ENCODE measurements at places on chromosomes 12 and 14.

DNA sequence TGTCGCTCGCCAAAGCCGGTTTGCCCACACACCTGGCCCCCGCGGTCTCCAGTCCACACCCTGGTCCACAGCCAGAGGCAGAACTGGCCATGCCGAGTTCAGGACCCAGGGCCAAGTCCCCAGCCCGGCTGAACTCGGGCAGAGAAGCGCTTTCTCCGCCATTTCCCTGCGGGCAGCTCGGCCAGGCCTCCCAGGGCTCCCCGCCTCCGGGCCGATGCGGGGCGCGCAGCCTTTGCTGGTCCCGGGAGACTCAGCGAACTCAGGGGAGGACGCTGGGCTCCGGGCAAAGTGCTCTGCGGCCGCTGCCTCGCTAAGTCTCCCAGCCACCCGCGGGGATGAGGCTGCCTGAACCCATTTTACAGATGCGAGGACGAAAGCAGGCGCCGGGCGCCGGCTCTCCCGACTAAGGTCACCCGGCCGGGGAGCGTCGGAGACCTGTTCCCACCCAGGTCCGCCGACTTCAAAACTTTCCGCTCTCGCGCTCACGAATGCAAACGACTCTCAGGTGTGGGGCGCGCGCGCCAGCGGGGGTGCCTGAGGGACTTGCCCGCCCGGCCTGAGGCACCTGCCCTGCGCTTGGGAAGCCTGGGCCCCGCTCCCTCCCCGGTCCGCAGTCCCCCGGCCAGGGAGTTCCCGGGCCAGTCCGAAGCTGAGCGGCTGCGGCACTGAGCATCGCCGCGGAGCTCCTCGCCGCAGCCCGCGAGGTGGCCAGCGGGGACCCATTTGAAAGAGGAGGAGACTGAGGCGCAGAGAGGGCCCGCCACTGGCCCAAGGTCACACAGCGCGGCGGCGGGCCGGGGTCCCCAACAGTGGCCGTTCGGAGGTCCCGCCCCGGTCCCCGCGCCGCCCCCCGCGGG, 627 bp downstream of the TESC start:
- H3K4me3 ChIP-seq = peak overlapping the region; percentile 77
- H3K36me3 ChIP-seq = no peaks in the 10 kb centered on the region
- H3K4me1 ChIP-seq = no peaks in the 10 kb centered on the region
- DNase-seq = no peak

- no peaks in the 10 kb centered on the region for H3K27me3 ChIP-seq
- H3K27ac ChIP-seq = no peak overlapping the region
- H3K4me1 ChIP-seq = no peaks in the 10 kb centered on the region
- H3K36me3 ChIP-seq = no peaks in the 10 kb centered on the region
- no peak for DNase-seq
These were observed 6.4 kb upstream of the RAB21 start for GRCh38 chr12:71748081-71748850.

- no peak overlapping the region for H3K27ac ChIP-seq
- DNase-seq = no peak
- no peaks in the 10 kb centered on the region for H3K4me1 ChIP-seq
- no peaks in the 10 kb centered on the region for H3K36me3 ChIP-seq
- H3K4me3 ChIP-seq = no peak overlapping the region
These were observed 769.4 kb downstream of the MED13L start for GRCh38 chr12:115507951-115508722.

DNA sequence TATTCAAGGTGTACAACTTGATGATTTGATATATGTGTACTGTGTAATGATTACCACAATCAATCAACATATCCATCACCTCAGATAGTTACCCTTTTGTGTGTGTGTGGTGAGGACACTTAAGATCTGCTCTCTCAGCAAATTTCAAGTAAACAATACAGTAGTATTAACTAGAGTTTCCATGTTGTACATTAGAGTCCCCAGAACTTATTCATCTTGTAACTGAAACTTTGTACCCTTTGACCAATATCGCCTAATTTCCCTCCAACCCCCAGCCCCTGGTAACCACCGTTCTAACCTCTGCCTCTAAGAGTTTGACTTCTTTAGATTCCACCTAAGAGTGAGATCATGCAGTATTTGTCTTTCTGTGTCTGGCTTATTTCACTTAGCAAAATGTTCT, 12.1 kb downstream of the ADCK1 start:
- H3K4me3 ChIP-seq = no peak overlapping the region
- H3K27ac ChIP-seq = no peak overlapping the region
- H3K27me3 ChIP-seq = no peaks in the 10 kb centered on the region

GRCh38 chr12:132397152-132397933, 68.0 kb upstream of the GALNT9 start:
- DNase-seq = no peak
- no peaks in the 10 kb centered on the region for H3K36me3 ChIP-seq
- no peaks in the 10 kb centered on the region for H3K4me1 ChIP-seq
- no peak overlapping the region for H3K4me3 ChIP-seq

DNA sequence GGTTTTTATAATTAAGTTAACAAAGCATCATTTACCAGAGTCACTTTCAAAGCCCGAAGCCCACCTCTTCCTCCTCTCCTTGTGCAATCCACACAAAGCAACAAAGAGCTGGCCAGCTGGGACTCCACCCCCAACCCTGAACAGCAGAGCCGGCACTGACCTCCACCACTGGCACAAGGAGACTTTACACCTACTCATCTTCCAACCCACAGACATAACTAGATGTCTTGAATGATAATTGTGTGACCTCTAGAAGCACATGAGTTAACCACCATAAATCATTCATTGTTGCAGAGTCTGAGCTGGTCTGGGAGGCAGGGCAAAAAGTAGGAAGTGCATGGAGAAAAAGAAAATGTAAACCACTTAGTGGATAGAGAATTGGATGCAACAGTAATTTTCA, 72.2 kb downstream of the ST8SIA1 start:
- H3K4me3 ChIP-seq = no peak overlapping the region
- no peaks in the 10 kb centered on the region for H3K27me3 ChIP-seq
- no peaks in the 10 kb centered on the region for H3K36me3 ChIP-seq
- H3K4me1 ChIP-seq = no peaks in the 10 kb centered on the region
- DNase-seq = no peak

DNA sequence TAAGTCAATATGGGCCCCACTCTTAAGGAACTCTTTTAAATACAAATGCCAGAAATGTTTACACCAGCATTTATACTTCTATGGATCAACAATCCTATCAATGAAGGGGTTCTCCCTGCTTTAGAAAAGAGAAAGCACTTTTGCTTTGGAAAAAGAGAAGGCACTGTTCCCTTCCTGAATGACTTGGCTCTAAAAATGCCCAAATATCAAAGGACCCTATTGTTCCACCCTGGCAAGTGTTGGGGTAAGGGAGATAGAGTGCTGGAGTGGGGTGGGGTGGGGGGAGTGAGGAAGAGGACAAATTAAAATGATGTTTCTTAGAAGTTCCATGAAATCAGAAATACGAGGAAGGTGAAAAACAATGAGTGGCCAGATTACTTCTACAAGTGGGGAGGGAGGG, 131.6 kb upstream of the GRIN2B start:
- no peaks in the 10 kb centered on the region for H3K4me1 ChIP-seq
- H3K4me3 ChIP-seq = no peak overlapping the region
- no peak overlapping the region for H3K27ac ChIP-seq

GRCh38 chr12:81255456-81255855, 177.6 kb downstream of the ACSS3 start:
- no peaks in the 10 kb centered on the region for H3K4me1 ChIP-seq
- no peak overlapping the region for H3K4me3 ChIP-seq
- H3K36me3 ChIP-seq = peaks cover 3% of the 10 kb centered on the region
- no peaks in the 10 kb centered on the region for H3K27me3 ChIP-seq
- H3K27ac ChIP-seq = no peak overlapping the region

DNA sequence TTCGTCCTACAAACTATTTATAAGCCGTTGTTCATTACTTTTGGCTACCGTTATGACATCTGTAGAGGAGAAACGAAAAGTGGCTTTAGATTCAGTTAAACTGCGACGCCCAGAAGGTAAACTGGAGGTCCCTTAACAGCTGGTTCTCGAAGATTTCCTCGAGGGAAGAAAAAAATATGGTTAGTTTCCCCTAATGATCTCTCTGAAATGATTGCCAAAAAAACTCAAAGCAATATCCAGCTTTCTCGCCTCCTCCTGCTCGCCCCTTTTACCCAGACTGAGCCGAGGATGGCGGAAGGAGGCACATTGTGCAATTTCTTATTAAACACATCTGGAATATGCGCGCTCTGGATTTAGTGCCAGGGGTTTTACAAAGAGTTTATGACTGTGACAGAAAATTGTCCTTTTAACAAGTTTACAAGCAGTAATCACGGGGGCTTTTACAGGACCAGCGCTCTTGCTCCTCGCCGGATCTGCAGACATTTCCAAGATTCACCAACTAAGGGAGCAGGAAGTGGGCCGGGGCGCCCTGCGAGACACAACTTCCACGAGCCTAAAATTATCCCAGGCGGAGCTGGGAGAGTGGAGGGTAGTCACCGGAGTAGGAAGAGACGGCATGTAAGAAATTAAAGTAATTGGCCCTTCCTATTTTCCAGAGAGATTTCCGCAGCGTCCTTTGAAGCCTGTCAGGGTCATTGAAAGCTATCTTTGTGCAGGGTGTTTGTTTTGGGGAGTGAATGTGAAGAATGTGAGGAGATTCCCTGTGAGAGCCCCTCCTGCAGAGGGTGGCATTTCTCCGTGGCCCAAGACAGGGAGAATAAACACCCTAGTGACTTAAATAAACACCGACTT, 5.6 kb downstream of the SIX1 start:
- peaks cover 32% of the 10 kb centered on the region for H3K4me1 ChIP-seq
- H3K4me3 ChIP-seq = no peak overlapping the region
- H3K27ac ChIP-seq = no peak overlapping the region
- no peak for DNase-seq
- H3K27me3 ChIP-seq = peaks cover 64% of the 10 kb centered on the region
- H3K36me3 ChIP-seq = no peaks in the 10 kb centered on the region

DNA sequence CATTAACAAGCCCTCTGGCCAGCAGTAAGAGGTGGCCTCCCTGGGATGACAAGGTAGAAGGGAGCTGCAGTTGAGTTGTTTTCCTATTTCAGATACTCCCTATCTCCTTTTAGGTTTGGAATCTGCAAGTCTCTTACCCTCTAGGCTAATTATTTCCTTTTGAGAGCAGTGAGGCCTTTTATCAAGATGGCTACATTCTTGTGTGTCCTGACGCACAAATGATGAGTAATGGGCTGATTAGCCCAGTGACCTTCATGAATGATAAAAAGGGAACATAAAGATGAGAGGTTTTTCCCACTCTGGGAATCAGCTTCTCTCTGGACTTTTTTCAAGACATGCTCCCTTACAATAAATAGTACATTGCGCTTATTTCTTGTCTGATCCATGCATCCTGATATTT, 22.9 kb downstream of the DYRK2 start:
- no peak overlapping the region for H3K4me3 ChIP-seq
- no peaks in the 10 kb centered on the region for H3K27me3 ChIP-seq
- peaks cover 16% of the 10 kb centered on the region for H3K4me1 ChIP-seq
- DNase-seq = no peak
- H3K36me3 ChIP-seq = no peaks in the 10 kb centered on the region
- no peak overlapping the region for H3K27ac ChIP-seq

DNA sequence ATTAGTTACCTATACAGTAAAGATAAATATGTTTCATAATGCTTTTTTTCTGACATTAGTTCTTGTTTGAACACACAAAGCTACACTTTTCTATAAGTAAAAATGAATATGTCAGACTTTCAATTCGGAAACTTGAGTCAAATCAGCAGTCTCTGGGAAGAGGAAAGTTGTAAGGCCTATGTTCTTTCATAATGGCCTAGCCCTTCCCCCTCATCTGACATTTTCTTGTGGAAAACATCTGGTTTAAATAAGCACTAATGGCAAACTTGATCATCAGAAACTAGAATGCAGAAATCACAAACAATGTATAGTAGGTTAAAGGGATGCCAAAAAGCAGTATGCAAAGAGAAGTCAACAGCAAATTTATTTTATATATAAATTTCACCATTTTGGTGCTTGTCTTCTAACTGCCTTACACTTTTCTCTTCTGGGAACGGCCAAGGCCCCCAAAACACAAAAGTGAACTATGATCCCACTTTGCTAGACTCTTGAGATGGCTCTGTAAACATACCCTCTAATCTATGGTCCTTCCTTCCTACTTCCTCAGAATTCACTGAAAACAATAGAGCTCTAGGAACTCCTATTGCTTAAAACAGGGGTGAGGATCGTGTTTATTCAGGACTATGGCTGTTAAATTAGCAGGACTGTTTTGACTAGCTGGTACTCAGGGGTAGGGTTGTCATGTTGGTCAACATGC, 444.1 kb downstream of the RAD51B start:
- no peak overlapping the region for H3K27ac ChIP-seq
- H3K36me3 ChIP-seq = no peaks in the 10 kb centered on the region
- DNase-seq = no peak
- H3K4me1 ChIP-seq = peaks cover 1% of the 10 kb centered on the region
- no peaks in the 10 kb centered on the region for H3K27me3 ChIP-seq

DNA sequence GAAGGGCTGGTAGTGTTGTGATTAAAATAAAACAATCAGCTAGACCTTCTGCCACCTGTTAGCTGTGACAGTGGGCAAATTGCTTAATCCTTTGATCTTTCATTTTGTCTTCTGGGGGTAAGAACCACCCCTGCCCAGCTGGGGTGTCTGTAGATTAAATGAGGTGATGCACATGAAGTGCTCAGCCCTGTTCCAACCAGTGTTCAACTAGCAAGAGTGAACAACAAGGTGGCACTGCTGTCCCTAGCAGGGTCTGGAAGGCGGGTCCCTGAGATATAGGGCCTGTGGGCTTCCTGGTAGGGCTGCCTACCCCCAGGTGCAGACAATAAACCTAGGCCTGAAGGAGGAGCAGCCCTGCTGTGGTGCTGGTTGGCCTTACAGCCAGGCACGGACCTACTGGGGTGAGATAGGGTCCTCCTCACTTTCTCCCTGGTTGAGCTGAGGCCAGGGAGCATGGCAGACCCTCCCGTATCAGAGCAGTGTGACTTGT, 60.6 kb downstream of the ARL6IP4 start:
- no peak overlapping the region for H3K4me3 ChIP-seq
- no peaks in the 10 kb centered on the region for H3K27me3 ChIP-seq
- H3K27ac ChIP-seq = no peak overlapping the region
- H3K36me3 ChIP-seq = no peaks in the 10 kb centered on the region
- peaks cover 5% of the 10 kb centered on the region for H3K4me1 ChIP-seq

DNA sequence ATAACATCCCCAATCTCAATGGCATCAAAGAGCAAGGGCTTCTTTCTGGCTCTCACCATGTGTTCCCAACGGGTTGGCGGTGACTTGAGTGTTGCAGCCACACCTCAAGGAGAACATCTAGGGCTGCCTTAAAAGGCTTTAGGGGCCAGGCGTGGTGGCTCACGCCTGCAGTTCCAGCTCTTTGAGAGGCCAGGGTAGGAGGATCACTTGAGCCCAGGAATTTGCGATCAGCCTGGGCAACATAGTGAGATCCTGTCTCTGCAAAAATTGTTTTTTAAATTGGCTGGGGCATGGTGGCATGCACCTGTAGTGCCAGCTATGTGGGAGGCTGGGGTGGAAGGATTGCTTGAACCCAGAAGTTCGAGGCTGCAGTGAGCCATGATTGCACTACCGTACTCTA, 14.9 kb downstream of the RFLNA start:
- H3K36me3 ChIP-seq = no peaks in the 10 kb centered on the region
- no peaks in the 10 kb centered on the region for H3K27me3 ChIP-seq
- no peak for DNase-seq
- H3K4me1 ChIP-seq = no peaks in the 10 kb centered on the region
- H3K27ac ChIP-seq = no peak overlapping the region

DNA sequence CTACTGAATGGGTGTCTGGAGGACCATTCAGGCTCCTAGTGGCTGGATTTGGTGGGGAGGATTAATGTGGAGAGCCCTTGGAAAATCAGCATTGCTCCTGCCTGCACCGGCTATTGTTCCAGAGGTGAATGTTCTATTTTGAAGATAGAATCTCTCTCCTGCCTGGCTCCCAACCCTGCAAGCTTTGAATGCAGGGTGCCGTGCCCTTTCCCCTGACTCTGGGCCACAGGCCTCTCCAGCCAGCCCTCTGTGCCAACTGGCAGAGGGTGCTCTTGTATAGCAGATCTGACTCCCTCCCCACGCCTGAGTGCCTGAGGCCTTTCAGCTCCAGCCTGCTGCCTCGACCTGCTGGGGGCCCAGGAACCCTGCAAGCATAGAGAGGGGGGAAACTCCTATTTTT, 106.8 kb downstream of the TMEM260 start:
- no peaks in the 10 kb centered on the region for H3K36me3 ChIP-seq
- no peaks in the 10 kb centered on the region for H3K4me1 ChIP-seq
- H3K27ac ChIP-seq = no peak overlapping the region
